ENCODE measurements at places on chromosomes 12 and 14.

DNA sequence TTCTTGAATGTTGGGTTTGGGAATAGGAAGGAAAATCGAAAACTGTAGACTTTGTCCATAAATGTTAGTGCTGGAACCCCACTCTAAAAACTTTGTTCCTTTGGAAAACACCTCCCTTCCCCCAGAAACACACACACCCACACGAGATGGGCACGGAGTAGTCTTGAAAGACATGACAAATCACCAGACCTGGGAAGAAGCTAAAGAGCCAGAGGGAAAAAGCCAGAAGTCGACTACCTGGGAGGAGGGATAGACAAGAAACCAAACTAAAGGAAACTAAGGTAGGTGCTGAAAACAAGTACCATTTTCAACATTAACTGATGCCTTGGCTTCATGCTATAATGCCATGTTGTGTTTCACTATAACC, 925 bp upstream of the NANOG start:
- DNase-seq, result no peak

GRCh38 chr12:2246358-2246757, 193.6 kb downstream of the CACNA1C start:
- no peak for DNase-seq

DNA sequence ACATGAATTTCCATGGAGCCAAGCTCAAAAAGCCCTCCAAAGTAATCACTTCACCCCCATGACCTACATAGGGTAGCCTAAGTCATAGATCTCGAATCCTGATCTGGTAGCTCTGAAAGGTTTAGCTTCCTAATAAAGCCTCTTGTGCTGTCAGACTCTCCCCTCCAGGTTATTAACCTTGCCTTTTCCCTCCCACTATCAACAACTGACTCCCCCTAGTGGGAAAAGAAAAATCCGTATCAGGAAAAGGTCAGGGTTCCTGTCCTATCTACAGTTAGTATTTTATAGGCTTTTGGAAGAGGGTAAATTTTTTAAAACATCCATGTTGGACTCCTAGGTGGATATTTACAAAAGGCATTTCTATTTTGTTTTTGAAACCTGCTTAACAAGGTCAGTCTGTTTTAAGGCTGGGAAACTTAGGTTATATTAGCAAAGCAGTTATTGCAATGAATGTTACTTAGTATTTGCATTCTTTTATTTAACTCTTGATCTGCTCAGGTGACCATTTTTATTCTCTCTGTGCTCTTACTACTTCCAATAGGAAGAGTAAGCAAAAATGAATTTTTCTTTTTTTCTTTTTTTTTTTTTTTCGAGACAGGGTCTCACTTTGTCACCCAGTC, 8.0 kb downstream of the YY1 start:
- DNase-seq, result no peak

DNA sequence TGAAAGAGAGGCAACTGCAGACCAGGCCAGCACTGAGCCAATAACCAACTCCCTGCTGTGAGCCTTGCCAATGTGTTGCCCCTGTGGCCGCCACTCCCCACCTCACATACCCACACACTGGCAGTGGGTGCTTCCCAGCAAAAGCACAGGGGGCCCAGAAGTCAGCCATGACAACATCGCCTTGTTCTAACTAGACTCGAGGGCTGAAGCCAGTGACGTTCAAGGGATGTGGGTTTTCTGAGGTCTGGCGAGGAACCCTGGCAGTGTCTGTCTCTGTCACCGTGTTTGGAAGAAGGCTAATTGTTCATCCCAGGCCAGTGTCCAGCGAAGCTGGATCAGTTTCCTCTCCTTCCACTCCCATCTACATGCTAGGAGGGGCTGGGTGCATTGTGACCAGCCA, 311.8 kb upstream of the AMIGO2 start:
- DNase-seq, result peak; percentile 86

DNA sequence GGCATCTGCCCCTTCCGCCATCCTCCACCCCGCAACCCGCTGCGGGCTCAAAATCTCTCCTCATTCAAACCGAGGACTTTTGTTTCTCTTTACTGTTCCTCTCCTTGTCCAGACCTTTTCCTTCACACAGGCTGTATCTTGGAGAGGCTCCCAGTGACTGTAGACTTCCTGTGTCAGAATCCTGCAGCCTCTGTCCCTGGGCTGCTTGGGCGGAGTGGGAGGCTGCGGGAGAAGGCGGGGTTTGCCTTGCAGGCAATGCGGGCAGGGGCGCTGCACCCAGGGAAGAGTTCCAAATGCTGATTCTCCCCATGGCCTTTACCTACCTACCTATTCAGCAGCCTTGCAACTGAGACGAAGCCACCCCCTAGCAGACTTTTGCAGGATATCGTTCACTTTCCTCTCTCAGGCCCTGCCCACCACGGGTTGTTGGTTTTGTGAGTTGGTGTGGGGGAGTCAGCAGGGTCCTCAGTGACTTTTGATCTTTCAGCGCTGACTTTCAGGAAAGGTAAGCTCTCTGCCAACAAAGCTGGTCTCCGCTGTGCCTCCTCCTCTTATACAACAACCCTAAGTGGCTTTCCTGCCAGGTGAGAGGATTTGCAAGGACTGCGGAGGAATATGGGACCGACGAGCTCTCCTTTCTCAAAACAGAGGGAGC, 79.0 kb upstream of the KCNA1 start:
- no peak for DNase-seq

- DNase-seq, result no peak
Observed at GRCh38 chr14:64601571-64601970, 51.8 kb downstream of the PPP1R36 start.

GRCh38 chr12:53696655-53697331, 20.9 kb upstream of the ATP5MC2 start:
- DNase-seq, result no peak

DNA sequence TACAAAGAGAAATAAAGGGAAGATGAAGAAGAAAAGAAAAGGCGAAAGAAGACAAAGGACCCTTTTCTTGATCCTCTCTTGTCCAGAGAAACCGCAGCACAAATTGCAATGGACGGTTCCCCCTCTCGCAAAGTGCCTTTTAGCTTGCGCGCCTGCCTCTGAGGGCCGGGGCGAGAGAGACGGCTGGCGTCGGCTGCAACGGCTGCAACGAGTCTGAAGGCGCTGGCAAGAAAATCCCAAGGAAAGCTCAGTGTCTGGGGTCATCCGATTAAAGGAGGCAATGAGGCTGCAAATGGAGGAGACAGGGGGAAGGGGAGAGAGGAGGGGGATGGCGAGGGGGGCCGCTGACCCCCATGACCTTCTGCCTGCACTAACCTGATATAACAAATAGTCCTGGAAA, 671.5 kb downstream of the MED13L start:
- no peak for DNase-seq

GRCh38 chr12:87575906-87576305, 453.3 kb downstream of the C12orf50 start:
- DNase-seq, result no peak

GRCh38 chr12:58029260-58029659, 87.9 kb downstream of the ATP23 start:
- DNase-seq, result no peak

- DNase-seq, result no peak
Observed at GRCh38 chr14:78666336-78667056, 496.3 kb downstream of the NRXN3 start.

- DNase-seq, result no peak
Observed at GRCh38 chr12:50041062-50041860, 16.0 kb upstream of the RACGAP1 start.

GRCh38 chr14:53620890-53621289, 335.7 kb downstream of the BMP4 start:
- DNase-seq, result no peak

- DNase-seq, result no peak
Observed at GRCh38 chr12:75747572-75748021, 236.2 kb upstream of the KRR1 start.

GRCh38 chr12:59823567-59823966, 227.7 kb downstream of the SLC16A7 start:
- no peak for DNase-seq

DNA sequence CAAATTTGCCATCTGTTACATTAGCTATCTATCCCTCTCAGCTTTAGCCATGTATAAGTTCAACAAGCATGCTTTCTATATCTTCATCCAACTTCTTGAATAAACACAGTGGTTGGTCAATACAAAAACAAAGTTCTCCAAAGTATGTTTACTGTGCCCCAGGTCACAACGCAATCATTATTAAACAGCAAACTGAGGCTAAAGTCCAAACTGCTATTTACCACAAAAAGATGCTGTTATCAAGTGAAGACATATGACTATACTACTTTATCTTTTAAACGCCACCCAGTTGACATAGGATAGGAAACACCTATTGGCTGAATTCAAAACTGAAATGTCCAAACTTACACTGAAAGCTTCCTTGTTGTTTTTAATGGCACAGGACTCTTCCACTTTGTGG, 11.7 kb downstream of the ZCCHC8 start:
- no peak for DNase-seq

GRCh38 chr12:25787701-25788100, 170.8 kb upstream of the RASSF8 start:
- no peak for DNase-seq

- no peak for DNase-seq
Observed at GRCh38 chr14:23008831-23009230, 1.1 kb downstream of the C14orf93 start.

GRCh38 chr14:31660728-31661127, 99.5 kb downstream of the NUBPL start:
- no peak for DNase-seq

DNA sequence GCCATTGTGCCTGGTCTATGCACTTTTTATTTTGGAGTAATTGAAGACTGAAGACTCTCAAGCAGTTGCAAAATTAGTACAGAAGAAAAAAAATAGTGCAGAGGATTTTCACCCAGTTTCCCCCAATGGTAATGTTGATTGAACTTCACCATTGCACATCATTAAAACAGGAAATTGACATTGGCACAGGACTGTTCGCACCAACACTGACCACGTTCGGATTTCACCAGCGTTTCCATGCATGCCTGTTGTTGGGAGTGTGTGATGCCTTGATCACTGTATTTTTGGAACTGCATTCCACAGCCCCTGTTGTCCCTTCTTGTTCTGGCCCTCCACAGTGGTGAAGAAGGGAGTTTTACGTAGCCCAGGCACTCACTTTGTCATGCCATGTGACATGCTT, 67.1 kb downstream of the FOXN4 start:
- DNase-seq, result no peak

DNA sequence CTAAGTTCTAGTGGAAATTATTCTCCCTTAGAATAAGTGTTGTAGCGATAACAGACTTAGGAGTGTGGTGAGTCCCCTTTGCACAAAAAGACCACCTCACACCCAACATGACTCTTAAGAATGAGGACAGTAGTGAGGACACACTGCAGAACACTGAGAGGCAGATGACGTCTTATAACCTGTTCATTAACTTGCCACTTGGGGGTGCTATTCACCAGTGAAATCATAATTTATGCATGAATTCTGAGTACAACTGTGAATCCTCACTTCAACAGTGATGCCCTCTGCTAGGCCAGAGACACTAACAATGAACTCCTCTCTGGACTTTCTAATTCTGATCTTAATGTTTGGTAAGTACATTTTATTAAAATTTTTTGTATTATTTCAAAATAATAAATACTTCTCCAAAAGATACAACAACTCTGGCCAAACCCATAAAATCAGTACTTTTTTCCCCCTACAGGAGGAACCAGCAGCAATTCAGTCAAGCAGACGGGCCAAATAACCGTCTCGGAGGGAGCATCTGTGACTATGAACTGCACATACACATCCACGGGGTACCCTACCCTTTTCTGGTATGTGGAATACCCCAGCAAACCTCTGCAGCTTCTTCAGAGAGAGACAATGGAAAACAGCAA, 274.7 kb downstream of the DAD1 start:
- no peak for DNase-seq

DNA sequence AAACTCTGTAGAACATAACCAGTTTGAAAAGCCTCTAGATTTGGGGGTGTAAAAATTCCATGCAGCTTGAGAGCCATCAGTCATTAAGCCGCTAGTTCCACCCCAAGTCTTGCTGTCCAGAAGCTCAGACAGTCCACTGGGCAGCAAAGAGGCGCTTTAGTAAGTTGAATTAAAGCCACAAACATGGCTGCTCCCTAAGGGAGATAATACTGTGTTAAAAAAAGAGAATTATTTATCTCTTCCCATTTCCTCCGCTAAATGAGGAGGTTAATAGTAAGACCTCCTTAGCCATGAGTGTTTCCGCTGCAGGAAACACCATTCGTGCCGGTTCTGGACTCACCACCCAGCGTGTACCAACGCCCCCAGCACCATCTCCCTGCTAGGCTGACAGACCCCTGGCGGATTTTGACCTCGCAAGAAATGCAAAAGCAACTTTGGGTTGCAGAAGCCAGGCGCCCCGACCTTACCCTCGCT, 536 bp downstream of the TM7SF3 start:
- DNase-seq, result no peak

DNA sequence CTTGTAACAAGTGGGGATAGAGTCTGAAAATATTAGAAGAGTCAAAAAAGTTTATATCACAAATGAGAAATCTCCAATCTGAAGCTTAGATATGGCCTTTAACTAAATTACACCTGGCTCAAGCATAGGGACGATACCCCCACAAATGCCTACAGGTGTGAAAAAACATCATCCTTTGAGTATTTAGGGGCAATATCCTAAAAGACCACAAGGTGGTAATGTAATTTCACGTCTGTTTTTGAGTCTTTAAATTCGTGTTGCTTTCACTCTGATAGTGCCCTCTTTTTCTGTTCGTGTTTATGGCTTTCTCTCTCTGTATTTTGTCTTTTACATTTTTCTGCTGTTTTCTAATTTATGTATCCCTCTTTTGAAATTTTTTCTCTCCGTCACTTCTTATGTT, 84.3 kb downstream of the ETNK1 start:
- no peak for DNase-seq

GRCh38 chr14:44669496-44669895, 162.4 kb upstream of the FSCB start:
- no peak for DNase-seq

DNA sequence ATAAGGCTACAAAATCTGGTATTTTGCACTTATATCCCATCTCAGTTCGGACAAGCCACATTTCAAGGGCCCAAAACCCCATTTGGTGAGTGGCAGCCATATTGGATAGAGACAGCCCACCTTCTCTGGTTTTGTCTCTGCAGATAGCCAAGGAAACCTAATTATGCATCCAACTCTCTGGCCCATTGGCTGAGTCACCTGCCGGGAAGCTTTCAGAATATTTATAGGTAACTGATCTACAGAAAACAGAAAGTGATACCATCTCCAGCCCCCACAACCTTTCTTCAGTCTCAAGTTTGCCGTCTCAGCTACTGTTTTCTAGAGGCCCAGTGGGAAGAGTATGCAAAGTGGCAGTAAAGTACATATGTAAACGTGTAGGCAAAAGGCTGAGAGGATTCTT, 33.7 kb upstream of the PPP1CC start:
- DNase-seq, result peak; percentile 84

GRCh38 chr12:124125203-124125871, 152.3 kb downstream of the ZNF664 start:
- no peak for DNase-seq

DNA sequence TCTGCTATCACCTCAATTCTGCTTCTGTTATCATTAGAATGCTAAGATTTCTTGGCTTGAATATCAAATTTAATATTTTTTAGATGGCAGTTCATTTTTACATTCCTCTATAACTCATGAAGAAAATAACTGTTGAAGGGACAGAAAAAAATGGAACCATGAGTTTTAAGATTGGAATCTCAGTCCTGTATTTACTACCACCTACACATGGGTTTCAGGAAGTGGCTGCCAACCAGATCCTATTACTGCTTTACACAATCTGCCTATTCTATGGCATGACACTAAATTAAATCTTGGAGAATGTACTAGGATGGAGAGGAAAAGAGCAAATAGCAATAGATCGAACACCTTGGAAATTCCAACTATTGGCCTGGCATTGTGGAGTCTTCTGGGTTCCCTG, 140.8 kb downstream of the DUSP6 start:
- DNase-seq, result no peak

- DNase-seq, result no peak
Observed at GRCh38 chr12:54261815-54262402, 18.0 kb downstream of the CBX5 start.

- DNase-seq, result no peak
Observed at GRCh38 chr14:93980456-93981201, 4.3 kb upstream of the ASB2 start.
